ENCODE measurements at places on chromosomes 7 and 10.

GRCh38 chr10:48923748-48924147, 15.9 kb downstream of the LRRC18 start:
- no peak for DNase-seq

GRCh38 chr7:114941692-114942091, 19.8 kb downstream of the MDFIC start:
- no peak for DNase-seq

DNA sequence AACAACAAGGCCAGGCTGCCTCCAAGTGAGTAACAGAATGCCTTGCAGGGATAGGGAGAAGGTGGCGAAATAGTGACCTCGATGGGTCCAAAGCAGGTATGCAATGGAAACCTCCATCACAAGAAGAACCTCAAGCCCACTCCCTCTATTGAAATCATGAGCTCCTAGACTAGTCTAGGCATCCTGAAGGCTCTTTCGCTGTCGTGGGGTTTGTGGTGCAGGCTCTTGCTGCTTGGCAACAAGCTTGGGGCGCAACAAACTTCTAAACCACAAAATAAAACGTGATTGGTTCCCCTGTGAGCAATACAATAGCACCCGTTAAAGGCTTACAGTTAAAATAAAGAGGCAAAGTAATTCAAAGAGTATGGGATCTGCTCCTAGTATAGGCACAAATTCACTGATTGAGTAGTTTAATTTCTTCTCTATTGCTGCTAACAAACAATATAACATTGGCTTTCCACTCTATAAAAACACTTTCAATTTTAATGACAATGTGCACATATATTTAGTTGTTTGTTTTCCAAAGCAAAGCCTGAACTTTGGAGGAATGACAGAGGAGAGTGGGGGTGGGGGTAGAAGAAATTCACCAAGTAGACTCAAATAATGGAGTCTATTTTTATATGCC, 64.1 kb downstream of the C10orf67 start:
- no peak for DNase-seq

DNA sequence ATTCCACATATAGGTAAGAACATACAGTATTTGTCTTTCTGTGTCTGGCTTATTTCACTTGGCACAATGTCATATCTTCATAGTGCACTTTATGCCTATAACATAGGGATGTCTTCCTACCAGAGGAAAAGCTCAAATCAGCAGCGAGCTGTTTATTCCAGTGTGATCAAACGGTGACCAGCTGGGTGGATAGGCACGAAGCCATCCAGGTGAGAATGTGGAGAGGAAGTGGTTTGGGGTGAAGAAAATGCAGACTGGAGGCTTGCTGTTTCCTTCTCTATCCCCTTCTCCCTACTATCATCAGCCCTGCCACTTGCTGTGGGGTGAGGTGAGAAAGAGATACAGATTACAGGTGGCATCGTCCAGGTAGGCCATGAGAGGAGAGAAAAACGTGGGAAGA, 52.4 kb downstream of the CHCHD3 start:
- no peak for DNase-seq

GRCh38 chr10:17599089-17599488, 18.1 kb downstream of the HACD1 start:
- DNase-seq: no peak

- no peak for DNase-seq
These were observed 341.5 kb upstream of the ZMIZ1 start for GRCh38 chr10:78727251-78727650.
